ENCODE measurements at places on chromosomes 3 and 15. TPM values are rescaled to one million over a fixed set of nuclear protein-coding genes. Genes with fewer than 3 reads are reported as not detected.

Gene CDHR4
- total RNA-seq = 0.17 TPM

- DNase-seq = no peak
- peaks cover 24% of the 10 kb centered on the region for H3K27me3 ChIP-seq
- H3K4me3 ChIP-seq = no peak overlapping the region
Measured at GRCh38 chr3:186613637-186614265, 891 bp downstream of the AHSG start.

GRCh38 chr3:111725706-111726105 lies 130.6 kb upstream of the ZBED2 start:
- no peak overlapping the region for H3K27ac ChIP-seq
- H3K4me3 ChIP-seq = no peak overlapping the region
- no peaks in the 10 kb centered on the region for H3K27me3 ChIP-seq
- DNase-seq = no peak
- H3K36me3 ChIP-seq = peaks cover 5% of the 10 kb centered on the region

DNA sequence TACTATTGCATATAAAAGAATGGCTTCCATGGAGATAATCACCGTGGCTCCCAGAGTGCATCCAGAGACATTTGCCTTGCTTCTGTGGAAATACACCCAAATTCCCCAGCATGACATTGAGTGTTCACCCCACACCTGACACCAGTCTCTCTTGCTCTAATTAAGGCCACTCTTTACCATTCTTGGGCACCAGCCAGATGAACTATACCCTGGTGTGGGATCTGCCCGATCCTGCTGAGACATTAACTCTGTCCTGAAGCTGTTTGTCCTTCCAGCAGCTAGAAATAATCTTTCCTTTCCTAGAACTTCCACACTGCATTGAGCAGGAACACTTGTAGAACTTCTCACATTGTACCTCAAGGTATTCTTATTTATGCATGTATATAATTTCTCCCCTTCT lies 105.2 kb downstream of the LPP start:
- no peak for DNase-seq
- H3K36me3 ChIP-seq = no peaks in the 10 kb centered on the region
- no peaks in the 10 kb centered on the region for H3K27me3 ChIP-seq

Gene RTP3
- total RNA-seq = not detected

GRCh38 chr3:86990734-86991481 lies at the start of gene VGLL3:
TSS of gene VGLL3 (minus strand) at chr3:86991149. CDS start at chr3:86990743, 406 bp downstream.
- H3K36me3 ChIP-seq = no peaks in the 10 kb centered on the region
- H3K4me3 ChIP-seq = peak within 1 kb of the TSS; percentile 79
- peak within 1 kb of the TSS; percentile 88 for H3K27ac ChIP-seq
- peaks cover 20% of the 10 kb centered on the region for H3K4me1 ChIP-seq
- H3K27me3 ChIP-seq = peaks cover 20% of the 10 kb centered on the region
- peak; percentile 90 for DNase-seq

Measured in WTC11 (cell line).